ENCODE measurements at places on chromosomes 12 and 14. TPM values are rescaled to one million over a fixed set of nuclear protein-coding genes. Genes with fewer than 3 reads are reported as not detected.

SMIM41 gene
- total RNA-seq = not detected

LRIG3 gene
- total RNA-seq = 67.5 TPM

OASL gene
- not detected for total RNA-seq

TMEM229B gene
- 0.12 TPM for total RNA-seq

PRIM1 gene
- total RNA-seq = 108 TPM

CAND1 gene
- 193 TPM for total RNA-seq

FERMT2 gene
- total RNA-seq = 166 TPM

ZNF605 gene
- total RNA-seq = 28.8 TPM

GRCh38 chr12:131258398-131258797 is 304.7 kb downstream of the ADGRD1 start:
- no peak for DNase-seq

GRCh38 chr12:117360222-117360550 is 1.2 kb downstream of the NOS1 start:
- DNase-seq = peak; percentile 47

DNA sequence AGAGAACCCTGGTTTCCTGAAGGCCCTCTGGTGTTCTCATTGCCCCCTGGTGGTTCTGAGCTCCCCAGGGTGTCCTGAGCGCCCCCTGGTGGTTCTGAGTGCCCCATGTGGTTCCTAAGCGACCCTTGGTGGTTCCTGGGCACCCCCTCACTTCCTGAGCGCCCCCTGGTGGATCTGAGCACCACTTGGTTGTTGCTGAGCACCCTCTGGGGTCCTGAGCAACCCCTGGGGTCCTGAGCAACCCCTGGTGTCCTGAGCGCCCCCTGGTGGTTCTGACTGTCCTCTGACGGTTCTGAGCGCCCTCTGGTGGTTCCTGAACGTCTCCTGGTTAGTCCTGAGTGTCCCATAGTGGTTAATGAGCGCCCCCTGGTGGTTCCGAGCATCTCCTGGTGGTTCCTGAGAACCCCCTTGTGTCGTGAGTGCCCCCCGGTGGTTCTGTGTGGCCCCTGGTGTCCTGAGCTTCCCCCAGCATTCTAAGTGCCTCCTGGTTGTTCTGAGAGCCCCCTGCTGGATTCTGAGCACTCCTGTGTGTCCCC is 568.3 kb downstream of the TMEM121 start:
- DNase-seq = peak; percentile 7

- DNase-seq = no peak
These were observed 285.8 kb downstream of the ADGRD1 start for GRCh38 chr12:131239384-131240094.

DNA sequence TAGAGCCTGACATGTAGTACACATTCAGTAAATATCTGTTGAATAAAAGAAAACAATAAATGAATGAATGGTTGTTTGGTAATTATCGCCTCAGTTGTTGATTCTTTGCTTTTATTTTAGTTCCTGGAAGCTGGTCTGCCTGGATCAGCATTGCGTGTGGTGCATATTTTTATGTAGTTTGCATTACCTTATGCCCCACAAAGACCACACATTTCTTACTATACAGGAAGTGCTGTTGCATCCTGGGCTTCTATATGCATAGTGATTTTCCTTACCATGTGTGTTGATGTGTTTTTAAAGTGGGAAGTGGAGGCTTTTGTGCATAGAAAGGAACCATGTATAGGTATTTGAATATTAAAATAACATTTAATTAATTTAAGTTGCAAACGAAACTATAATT is 43.6 kb downstream of the DYRK2 start:
- no peak for DNase-seq

- DNase-seq = peak; percentile 80
These were observed 400 bp upstream of the PRIMA1 start for GRCh38 chr14:93788543-93789227.

GRCh38 chr12:10661338-10661737 is 12.5 kb downstream of the STYK1 start:
- no peak for DNase-seq

DNA sequence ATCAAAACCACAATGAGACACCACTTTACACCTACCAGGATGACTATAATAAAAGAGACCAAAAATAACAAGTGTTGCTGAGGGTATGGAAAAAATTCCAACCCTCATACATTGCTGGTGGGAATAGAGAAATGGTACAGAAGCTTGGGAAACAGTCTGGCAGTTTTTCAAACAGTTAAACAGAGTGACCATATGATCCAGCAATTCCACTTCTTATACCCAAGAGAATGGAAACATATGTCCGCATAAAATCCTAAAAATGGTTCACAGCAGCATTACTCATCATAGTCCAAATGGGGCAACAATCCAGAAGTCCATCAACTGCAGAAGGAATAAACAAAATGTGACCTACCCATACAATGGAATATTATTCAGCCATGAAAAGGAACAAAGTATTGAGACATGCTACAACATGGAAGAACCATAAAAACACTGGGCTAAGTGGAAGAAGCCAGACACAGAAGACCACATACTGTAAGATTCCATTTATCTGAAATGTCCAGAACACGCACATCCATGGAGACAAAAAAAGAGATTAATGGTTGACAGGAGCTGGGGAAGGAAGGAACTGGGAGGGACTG is 44.5 kb downstream of the CHGA start:
- DNase-seq = no peak

DNA sequence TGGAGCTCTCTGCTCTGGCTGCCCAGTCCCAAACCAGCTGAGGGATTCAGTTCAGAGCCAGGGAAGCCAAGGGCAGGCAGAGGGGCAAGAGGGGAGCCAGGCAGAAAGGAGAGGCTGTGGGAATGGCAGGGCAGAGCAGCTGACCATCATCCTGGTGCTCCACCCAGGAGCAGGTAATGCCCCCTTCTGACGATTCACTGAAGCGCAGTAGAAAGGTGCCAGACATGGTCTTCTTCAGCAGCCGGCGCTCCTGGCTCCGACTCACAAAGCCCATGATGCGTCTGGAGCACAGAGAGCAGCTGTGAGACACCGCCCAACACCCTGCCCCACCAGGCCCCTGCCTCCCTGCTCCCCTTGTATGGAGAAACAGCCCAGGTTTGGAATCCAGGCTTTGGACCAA is 8.0 kb downstream of the IL23A start:
- DNase-seq = no peak

DNA sequence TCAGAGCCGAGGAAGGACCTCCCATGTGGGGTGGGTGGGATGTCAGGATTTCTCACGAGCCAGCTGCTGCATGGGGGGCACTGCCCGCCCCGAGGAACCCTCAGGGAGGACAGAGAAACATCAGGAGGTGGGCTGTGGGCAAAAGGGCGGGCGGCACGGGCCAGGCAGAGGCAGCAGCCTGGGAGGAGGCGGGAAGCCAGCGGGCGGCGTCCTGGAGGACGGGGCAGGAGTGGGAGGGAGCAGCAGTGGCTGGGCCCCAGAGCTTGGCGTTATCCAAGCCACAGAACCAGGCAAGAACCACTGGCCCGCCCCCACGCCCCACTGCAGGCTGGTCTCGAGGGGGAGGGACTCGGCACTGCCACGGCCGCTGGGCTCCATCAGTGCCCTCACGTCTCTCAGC is 2.4 kb downstream of the C14orf180 start:
- no peak for DNase-seq

- DNase-seq = no peak
These were observed 191.4 kb downstream of the SNAPC1 start for GRCh38 chr14:61953602-61954001.

GRCh38 chr14:86858031-86858430 is 1135.0 kb downstream of the GALC start:
- no peak for DNase-seq

DNA sequence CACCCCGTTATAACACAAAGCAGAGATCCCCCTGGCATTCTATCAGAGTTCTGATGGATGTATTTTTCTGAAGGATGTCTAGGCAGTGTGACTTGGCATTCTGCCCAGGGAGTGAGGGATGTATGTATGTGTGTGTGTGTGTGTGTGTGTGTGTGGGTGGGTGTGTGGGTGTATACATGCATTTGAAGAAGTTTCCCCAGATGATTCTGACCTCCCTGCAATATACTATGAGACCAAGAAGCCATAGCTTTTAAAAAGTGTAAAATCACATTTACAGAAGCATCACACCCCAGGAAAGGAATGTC is 59.7 kb upstream of the NAP1L1 start:
- DNase-seq = no peak

DNA sequence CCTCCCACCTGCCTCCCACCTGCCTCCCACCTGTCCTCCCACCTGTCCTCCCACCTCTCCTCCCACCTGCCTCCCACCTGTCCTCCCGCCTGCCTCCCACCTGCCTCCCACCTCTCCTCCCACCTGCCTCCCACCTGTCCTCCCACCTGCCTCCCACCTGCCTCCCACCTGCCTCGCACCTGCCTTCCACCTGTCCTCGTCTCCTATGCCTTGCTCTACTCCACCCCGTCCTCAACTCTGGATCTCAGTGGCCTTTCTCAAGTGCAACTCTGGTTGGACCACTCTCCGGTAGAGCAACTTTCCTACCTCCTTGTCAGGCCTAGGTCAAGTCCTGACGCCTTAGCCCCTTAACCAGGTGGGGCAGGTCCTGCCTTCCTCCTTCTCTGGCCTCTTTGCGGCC is 29.3 kb upstream of the PEX5 start:
- DNase-seq = no peak

- DNase-seq = no peak
These were observed 66.9 kb downstream of the ANKS1B start for GRCh38 chr12:99917711-99918402.

Data from neural progenitor cell (in vitro differentiated cells).